ENCODE measurements at places on chromosomes 12 and 14.

DNA sequence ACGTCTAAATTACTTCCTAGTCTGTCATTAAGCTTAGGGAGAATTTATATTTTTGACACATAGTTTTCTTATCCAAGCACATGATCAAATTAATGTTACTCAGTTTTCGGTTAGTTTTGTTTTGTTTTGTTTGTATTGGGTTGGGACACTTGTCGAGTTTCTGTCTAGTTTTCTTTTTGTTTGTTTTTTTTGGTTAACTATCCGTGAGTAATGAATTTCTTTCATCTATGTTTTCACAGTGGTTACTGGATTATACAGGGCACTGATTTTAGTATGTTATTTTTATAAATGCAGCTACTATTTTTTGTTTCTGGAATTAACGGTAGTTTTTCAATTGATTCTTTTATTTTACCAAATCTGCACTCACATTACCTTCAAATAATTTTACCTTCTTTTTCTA, 2.7 kb downstream of the KLRF1 start:
- no peak for DNase-seq

GRCh38 chr12:96516472-96517430, 27.4 kb downstream of the CFAP54 start:
- peak; percentile 77 for DNase-seq

DNA sequence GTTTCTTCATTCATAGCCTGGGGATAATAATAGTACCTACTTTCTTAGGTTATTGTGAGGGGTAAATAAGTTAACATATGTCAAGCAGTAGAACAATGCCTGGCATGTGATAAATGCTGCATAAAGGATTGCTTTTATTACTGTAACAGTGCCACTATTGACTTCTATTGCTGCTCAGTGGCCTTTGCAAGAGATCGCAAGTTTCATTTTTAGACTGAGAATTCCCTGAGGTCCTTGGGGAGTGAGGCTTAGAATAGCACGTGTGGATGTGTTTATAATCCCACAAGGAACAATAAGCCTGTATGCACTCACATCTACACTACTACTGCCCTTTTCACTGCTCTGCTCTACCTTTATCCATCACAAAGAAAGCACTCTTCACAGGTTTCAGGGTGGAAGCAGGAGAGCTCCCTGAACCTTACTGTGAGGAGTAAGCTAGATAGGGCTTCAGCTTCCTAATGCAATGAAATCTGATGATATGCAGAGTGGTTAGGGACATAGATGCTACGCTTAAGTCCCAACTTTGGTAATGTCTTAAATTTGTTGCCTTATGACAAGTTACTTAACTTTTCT, 302.6 kb downstream of the SNAPC1 start:
- DNase-seq: no peak

GRCh38 chr12:51307655-51308593, 16.1 kb downstream of the BIN2 start:
- DNase-seq: no peak

DNA sequence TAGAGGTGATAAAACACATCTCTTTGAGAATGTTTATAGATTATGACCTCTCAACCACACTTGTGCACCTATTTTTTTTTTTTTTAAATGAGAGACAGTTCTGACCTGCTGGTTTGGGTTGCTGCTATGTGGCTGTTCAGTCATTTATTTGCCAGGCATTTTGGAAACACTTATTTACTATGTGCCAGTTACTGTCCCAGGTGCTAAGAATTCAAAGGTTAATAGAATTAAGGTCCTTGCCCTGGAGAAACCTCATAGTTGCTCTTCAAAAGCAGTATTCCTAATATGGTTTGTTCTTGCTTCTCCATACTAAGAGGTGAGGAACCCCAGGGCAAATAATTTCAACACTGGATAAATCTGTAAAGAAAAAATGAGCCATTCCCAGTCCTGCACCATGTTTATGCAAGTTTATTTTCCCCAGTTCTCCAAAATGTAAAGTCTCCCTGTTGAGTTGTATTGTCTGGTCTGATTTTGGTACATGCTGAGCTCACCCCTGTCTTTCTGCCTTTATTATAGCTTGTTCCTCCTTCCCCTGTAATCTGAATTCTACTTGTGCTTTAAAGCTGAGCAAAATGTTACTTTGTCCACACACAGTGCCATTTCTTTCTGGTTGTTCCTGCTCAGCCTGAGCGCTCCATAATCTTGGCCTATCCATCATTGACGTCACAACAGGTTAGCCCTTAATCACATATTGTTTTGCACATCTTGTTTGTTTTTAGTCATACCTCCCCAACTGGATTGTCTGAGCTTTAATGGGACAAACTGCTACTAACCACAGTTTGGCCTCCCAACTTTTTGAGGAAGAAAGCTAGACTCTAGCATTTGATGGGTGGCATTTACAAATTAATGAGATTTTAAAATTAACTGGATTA, 56.7 kb downstream of the SRGAP1 start:
- no peak for DNase-seq

DNA sequence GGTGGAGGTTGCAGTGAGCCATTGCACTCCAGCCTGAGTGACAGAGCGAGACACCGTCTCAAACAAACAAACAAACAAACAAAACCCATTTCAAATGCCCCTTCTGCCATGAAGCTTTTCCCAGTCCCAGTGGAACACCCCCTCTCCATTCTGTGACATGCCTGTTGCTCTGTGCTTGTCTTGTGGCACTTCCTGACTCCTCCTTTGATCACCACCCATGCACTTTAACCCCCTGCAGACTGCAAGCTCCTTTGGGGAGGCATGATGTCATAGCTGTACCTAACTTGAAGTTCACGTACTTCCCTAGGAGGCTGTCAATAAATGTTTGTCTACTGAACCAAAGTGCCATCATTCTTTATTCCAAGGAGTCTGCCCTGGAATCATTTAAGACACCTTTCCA, 64.7 kb downstream of the TMCC3 start:
- no peak for DNase-seq

- DNase-seq: no peak
Observed at GRCh38 chr12:2185751-2186341, 133.1 kb downstream of the CACNA1C start.

DNA sequence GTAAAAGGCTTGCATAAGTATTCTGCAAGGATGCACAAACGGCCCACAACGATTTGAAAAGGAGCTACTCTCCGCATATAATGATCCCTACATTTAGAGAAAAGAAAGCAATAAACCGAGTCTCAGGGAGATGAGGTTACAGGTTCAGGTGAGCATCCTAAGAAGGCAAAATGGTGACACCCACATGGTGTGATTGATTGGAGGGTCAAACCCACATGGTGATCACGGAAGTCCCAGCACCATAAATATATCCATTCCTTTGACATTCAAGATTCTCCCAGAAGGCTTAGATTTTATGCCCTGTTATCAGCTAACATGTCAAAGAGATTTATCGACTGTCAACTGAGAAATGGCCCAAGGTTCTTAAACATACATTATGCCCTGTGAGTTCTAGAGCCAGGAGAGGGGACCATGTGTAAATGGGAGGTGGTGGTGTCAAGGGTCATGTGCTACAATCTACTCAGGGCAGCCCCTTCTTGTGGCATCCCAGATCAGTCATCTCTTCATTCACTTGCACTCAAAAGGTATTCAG, 282.2 kb downstream of the EMP1 start:
- DNase-seq: no peak

GRCh38 chr12:51405801-51406207, 14.6 kb upstream of the GALNT6 start:
- DNase-seq: no peak

DNA sequence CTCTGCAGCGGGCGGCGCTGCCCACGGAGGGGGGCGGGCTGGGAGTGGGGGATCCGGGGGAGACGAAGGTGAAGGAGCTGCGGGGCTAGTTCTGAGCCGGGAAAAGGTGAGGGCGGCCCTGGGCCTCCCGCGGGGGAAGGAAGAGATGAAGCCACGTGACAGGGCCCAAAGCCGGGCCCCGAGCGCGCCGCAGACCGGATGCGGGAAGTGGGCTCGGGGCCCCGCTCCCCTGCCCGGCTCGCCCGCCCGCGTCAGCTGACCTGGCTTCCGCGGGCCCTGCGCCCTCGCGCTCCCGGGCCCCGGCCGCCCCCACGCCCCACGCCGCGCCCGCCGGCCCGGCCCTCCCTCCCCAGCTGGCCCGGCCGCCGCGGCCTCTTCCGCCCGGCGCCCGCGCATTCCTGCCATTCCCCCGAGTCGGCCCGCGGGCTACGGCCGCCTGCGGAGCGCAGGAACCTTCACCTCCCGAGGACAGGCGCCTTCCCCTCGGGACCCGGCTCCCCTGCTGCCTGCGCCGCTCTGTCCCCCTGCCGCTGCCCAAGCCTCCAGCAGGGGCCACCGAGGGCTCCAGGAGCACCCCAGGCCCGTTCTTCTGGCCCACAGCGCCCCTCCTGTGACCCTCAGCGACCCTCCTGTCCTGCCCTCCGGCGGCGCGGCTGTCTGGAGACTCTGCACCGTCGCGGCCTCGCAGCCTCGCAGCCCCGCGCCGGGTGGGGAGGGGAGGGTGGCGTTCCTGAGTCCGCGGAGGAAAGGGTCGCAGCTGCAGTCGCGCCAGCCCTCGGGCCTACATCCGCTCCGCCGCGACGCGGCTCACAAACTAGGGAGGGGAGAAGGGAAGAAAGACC, 20.4 kb downstream of the NINJ2 start:
- DNase-seq: no peak

GRCh38 chr12:49345825-49346658, 646 bp upstream of the DNAJC22 start:
- no peak for DNase-seq

- no peak for DNase-seq
Observed at GRCh38 chr14:82182646-82183045, 649.0 kb upstream of the SEL1L start.

- DNase-seq: no peak
Observed at GRCh38 chr14:99476864-99477263, 3.8 kb downstream of the SETD3 start.

DNA sequence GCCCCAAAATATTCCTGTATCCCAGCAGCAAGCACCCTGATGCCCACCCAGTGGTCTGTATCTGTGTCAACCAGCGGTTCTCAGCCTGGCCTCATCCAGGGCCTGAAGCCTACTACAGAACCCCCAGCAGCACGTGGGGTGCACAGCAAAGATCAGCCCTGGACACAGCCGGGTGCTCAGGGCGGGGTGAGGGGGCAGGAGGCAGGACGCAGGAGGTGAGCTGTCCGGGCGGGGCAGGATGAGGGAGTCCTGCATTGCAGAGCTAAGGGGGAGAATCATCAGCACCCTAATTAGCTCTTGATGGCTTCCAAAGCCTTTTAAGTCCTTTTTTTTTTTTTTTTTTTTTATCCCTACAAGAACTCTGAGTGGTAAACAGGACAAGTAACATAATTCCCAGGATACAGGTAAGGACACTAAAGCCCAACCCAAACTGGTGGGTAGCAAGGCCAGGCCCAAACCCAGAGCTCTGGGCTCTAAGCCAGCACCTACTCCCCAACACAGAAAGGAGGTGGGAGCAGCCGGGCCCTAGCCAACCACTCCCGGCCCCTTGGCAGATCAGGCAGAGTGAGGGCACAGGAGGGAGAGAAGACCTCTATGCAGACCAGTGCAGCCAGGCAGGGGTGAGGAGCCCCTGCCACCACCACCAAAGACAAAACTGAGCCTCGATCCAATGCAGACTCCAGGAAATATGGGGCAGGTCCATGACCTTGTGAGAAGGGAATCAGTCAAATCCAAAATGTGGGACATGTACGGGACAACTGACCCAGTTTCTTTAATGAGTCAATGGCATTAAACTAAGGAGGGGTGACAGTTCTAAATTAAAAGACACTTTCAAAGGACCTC, 32.3 kb upstream of the EIF5 start:
- DNase-seq: no peak

DNA sequence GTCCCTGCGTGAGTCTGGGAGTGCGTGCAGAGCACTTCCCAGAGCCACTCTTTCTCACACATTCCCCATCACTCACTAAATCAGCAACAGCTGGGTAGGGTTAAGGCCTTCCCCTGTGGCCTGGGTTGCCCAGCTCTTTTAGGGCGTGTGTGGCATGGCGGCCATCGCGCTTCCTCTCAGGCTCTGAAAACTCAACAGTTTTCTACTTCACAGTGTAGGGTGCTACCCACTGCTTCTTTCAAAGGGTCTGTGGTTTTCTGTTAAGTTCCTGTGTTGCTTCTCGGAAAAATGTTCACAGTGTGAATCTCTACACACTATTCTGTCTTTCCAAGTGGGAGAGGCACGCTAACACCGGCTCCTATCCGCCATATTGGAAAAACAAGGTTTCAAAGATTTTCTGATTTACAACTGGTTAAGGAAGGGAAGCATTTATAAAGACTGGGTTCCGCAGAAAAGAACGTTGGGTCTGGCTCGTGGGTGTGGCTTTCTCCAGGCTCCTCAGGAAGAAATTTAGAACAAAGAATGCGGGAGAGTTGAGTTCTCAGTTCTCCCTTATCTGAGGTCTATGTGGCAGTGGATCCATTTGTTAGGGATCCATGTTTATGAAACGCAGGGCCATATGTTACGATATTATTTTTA, 34.9 kb upstream of the AEBP2 start:
- DNase-seq: no peak

All from activated CD8-positive, alpha-beta memory T cell treated with anti-CD3 and anti-CD28 coated beads for 1 hour (primary cell).